Kidney glomerular epithelial cell (primary cell): ENCODE measurements at places on chromosomes 4 and X.

- no peak for DNase-seq
Observed at GRCh38 chrX:136191171-136191570, 43.8 kb downstream of the FHL1 start.

GRCh38 chrX:119228512-119229252 is 7.4 kb upstream of the PGRMC1 start:
- peak; percentile 81 for DNase-seq

DNA sequence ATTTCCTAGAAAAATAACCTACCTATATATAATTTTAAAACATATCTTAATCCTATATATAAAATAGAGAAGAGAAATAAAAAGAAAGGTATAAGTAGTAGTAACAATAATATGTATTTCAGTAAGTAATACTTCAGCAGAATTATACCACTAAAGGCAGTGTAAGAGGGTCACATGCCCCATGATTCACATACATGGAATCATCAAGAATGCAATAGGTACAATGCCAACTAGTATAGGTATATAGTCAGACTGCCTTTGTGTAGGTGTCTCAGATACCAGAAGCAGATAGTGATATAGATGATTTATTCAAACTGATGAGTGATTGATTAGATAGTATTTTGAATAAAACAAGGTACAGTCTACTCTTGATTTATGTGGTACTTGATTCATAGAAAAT is 9.4 kb downstream of the AIMP1 start:
- peak; percentile 17 for DNase-seq

GRCh38 chrX:71504346-71504745 is 28.6 kb upstream of the OGT start:
- DNase-seq, result no peak

DNA sequence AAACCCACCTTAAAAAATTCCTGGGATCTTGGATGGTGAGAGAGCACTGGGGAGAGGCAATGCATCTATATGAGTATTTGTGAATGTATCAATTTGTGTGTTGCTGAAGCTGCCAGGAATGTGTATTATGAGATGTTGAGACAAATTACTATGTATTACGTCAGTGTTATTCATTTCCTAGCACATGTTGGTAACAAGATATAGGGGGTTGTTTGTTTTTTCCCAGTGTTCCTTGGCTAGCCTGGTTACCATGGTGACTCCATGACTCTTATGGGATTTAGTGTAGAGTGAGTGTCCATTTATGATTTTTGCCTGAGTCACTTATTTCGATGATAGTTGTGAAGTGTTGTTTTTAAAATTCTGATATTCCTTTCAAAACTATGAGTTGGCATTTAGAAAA is 65.6 kb downstream of the RAB40A start:
- peak; percentile 0 for DNase-seq

GRCh38 chrX:95055991-95056390 is 1382.0 kb downstream of the FAM133A start:
- DNase-seq, result no peak

GRCh38 chr4:104488151-104488550 is 6.5 kb downstream of the CXXC4 start:
- DNase-seq, result no peak

- no peak for DNase-seq
Observed at GRCh38 chrX:725971-726370, 95.4 kb downstream of the SHOX start.

DNA sequence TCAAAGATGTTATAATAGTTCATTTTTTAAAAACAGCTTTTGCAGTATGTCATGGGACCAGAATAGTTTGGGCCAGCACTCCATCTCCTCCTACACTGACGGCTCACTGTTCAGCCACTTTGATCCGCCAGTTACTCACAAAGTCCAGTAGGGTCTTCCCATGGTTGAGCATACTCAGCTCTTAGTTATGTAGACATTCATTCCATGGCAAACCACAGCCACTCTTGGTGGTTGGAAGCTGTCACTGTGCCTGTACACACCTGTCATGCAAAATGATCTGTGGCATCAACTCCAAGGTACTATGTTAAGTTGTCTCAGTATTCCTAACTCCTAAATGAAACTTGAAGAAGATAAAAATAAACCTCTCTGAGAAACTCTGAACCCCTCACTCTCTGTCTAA is 127.2 kb downstream of the NR3C2 start:
- peak; percentile 49 for DNase-seq

DNA sequence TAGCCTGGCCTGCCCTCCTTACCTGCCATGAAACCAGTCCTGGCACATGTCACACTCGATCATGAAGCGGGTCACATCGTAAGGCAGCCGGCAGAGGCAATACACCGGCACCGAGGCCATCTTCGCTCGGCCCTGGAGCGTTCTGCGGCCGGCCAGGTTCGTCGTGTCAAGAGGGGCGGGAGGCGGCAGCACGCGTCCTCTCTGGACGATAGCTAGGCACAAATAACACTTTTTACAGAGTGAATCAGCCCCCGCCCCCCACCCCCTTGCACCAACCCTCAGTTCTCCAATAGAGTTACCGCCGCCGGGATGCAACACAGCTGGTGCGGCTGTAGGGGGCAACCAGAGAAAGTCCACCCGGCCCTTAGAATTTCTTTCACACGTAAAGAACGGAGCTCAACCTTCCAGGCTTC is 1.7 kb downstream of the PHF8 start:
- DNase-seq, result peak; percentile 5

DNA sequence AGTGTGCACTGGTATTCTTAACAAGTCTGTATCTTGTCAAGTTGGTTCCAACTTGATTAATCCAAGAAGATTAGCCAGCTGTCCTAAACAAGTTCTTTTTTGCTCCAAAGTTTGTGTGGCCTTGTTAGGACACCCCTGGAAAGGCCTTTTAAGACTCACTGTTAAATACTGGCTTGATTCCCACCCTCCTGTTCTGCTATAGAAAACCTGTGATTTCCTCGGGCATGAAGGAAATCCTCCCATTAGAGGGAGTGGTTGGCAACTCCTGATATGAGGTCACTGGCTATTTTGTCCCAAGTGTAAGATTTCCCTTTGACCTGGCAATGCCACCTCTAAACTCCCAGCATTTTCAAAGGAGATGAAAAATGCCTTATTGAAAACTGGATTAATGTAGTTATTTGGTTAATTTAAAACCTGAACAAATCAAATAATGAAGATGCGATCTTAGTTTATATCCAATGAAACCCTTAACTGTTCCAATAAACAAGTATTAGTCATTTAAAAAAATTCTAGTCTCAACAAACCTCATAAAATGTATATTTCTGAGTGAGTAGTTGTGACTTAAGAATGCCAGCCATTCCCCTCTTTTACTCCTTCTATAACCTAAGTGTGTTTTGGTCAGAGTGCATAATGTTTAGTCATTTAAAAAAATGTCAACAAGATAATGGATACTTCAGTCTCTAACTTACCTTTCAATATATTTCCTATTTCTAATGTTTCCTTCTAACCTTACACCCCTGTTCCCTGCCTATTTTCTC is 94.4 kb downstream of the NPNT start:
- no peak for DNase-seq

- no peak for DNase-seq
Observed at GRCh38 chrX:79117078-79117477, 27.4 kb upstream of the GPR174 start.

DNA sequence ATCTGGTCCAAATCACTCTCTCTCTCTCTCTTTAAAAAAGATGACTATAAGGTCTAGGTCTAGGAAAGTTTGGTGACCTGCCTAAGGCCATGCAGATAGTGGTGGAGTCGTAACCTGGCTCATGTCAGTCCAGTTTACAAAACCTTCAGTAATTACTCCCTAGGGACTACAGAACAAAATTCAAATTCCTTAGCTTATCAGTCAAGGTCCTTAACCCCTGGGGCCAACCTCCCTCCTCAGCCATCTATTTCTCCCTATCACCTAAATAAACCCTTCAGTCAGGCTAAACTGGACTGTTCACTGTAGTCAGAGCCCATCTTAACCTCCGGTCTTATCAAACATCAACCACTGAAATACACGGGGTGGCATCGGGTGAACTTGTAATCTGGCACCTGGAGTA is 68.9 kb downstream of the MAP3K15 start:
- DNase-seq, result no peak

- no peak for DNase-seq
Observed at GRCh38 chrX:53156207-53156596, 62.3 kb downstream of the KANTR start.

- DNase-seq, result no peak
Observed at GRCh38 chr4:143488687-143489086, 24.8 kb upstream of the SMARCA5 start.

DNA sequence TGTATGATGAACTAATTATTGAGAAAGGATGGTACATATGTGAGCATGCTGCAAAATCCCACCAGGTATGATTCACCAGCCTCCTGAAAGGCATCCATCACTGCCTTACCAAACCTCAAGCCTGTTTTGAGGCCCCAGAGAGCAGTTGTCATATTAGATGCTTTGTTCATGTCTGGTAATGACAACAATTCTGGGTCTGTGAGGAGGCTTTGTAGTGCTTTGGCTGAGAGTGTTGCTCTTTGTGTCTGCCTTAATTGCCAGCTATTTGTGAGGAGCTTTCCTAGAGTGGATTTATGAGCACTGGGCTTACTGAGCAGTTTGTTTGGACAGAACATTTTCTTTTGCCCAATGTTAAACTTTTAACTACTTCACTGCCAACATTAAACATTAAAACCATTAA is 69.2 kb downstream of the HEPH start:
- DNase-seq, result no peak

DNA sequence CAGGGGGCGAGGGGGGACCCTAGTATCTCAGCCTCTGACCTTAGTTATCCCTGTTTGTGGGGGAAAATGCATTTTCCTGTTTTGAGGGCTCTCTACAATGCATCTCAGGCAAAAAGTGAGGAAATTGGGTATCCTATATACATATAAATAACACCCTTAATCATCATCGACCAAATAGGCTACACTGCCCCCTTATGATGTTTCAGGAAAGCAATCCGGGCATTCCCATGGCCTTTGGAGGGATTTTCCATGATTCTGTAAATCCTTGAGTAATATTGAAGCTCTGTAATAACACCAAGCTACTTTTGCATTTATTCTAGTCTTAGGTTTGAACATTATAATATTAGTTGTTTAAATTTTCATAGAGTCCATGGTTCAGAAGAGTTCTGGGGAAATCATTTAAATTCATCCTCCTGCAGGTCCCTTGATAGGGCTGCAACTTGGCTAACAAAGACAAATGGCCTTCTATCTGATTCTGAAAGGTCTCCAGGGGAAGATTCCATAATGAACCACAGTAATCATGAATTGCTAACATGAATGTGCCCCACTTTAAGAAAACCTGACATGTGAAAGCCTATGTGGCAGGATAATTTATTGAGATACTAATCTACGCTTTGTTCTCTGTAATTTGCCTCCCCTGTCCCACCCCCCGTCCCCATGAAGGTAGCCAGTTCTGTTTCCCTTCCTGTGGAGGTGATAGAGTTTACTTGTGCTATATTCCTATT is 91.5 kb upstream of the SCOC start:
- DNase-seq, result no peak

- DNase-seq, result peak; percentile 79
Observed at GRCh38 chr4:52983563-52984303, 121.6 kb downstream of the RASL11B start.

- no peak for DNase-seq
Observed at GRCh38 chr4:140103676-140104075, 50.3 kb downstream of the MAML3 start.

- no peak for DNase-seq
Observed at GRCh38 chr4:118682928-118683327, 2.3 kb upstream of the METTL14 start.

DNA sequence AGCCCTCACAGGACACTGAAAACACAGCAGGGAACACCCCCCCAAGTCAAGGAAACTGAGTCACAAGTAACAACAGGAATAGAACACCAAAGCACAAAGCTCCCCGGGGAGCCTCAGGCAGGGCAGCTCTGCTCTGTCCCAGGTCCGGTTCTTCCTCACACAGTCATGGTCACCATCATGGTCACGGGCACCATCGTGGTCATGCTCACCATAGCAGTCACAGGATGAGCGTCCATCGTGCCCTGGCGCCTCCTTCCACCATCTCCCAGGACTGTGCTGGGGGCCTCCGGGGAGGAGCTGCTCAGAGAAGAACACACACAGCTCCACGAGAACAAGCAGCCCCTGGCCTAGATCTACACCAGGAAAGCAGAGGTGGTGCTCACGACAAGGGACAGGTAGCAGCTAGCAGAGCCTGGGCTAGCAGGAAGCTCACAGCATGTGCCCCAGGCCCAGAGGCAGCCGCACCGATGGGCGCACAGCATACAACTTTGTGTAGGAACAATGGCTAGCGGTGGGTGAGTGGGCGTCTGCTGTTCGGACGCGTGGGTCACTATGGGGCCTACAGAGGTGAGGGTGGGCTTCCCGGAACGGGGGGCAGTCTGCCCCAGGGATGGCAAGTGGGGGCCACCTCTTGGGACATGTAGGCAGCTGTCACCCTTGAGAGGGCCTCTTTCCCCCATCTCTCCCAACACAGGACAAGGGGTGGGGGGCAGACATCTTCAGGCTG is 3.4 kb downstream of the PNMA6F start:
- DNase-seq, result no peak

DNA sequence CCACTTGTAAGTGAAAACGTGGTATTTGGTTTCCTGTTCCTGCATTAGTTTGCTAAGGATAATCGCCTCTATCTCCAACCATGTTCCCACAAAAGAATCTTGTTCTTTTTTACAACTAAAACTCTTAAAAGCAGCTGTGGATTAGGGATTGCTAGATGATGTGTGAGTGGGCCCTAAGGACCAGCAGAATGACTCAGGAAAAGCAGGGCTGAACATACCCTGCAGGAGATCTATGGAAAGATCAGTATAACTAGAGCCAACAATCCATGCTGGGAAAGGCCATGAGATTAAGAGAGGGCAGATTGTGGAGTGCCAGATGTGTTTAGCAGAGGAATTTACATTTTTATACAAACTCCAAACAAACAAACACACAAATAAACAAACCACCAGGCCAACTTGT is 128.4 kb upstream of the TMEM164 start:
- no peak for DNase-seq

DNA sequence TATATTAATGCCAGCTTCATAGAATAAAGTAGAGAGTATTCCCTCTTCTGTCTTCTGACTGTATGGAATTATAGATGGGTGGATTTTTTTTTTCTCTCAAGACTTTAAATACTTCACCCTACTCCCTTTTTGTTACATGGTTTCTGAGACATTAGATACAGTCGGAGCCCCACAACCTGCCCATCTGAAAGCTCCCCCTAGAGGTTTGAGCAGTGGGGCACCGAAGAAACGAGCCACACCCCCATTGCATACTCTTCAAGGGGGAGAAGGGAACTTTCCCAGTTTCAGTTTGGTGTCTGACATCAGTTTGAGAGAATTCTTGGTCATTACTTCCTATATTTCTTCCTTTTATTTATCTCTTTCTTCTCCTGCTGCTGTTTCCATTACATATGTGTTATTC is 437.6 kb upstream of the AGA start:
- DNase-seq, result no peak

DNA sequence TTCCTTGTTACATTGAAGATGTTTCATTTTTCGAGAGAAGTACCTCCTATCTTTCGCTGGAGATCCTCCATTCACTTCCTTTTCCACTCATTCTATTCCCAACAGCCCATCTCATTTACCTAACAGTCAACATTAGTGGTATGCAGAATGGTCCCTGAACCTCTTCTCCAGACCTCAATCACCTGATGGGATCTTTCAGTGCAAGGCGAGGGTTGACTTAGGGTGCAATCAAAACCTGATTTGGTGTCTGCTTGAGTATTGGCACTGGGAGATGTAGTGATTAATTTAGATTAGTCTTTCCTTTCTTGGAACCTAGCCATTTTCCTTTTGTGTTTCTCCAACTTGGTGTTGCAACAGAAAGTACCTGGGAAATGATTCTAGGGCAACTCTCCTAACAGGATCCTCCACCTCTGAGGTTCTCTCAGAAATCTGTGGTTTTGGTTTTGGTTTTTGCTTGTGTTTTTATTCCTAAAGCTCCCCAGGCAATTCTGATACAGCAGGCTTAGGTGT is 18.4 kb downstream of the DDX3X start:
- no peak for DNase-seq

- DNase-seq, result no peak
Observed at GRCh38 chr4:99991741-99992140, 41.7 kb upstream of the H2AZ1 start.
